ENCODE measurements at places on chromosomes 11 and 22.
A peak's percentile ranks its signal among the peaks of the same experiment; 100 is the strongest.

GRCh38 chr22:36149441-36149840, 11.1 kb downstream of the APOL3 start:
- no peaks in the 10 kb centered on the region for H3K4me1 ChIP-seq
- no peak overlapping the region for H3K27ac ChIP-seq
- H3K4me3 ChIP-seq, result no peak overlapping the region
- H3K36me3 ChIP-seq, result peaks cover 53% of the 10 kb centered on the region
- no peaks in the 10 kb centered on the region for H3K27me3 ChIP-seq
- no peak for DNase-seq

DNA sequence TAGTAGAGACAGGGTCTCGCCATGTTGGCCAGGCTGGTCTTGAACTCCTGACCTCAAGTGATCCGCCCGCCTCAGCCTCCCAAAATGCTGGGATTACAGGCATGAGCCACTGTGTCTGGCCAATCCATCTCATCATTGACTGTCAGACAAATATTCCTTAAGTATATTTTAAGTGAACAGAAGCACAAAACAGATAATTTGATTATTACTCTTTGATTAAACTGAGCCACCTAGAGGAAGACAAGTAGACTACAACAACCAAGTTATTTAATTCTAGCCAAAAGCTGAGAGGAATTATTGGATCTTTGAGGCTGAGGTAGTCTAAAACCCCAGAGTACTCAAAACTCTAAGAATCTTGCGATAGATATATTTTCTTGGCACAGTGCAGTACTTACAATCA, 1.2 kb downstream of the ACRV1 start:
- no peak overlapping the region for H3K4me3 ChIP-seq
- H3K36me3 ChIP-seq, result no peaks in the 10 kb centered on the region
- no peak for DNase-seq
- H3K4me1 ChIP-seq, result no peaks in the 10 kb centered on the region
- H3K27me3 ChIP-seq, result no peaks in the 10 kb centered on the region

DNA sequence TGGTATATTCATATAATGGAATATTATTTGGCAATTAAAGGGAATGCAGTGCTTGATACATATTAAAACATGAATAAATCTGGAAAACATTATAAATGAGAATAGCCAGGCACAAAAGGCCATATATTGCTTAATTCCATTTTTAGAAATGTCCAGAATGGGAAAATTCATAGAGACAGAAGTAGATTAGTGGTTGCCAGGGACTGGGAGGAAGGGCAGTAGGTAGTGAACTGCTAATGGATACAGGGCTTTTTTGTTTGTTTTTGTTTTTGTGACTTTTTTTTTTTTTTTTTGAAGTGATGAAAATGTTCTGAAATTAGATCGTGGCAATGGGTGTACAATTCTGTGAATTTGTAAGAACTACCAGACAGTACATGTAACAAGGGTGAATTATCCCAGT, 86.1 kb downstream of the YAP1 start:
- H3K27ac ChIP-seq, result no peak overlapping the region
- no peaks in the 10 kb centered on the region for H3K36me3 ChIP-seq
- H3K27me3 ChIP-seq, result peaks cover 2% of the 10 kb centered on the region
- no peak overlapping the region for H3K4me3 ChIP-seq

DNA sequence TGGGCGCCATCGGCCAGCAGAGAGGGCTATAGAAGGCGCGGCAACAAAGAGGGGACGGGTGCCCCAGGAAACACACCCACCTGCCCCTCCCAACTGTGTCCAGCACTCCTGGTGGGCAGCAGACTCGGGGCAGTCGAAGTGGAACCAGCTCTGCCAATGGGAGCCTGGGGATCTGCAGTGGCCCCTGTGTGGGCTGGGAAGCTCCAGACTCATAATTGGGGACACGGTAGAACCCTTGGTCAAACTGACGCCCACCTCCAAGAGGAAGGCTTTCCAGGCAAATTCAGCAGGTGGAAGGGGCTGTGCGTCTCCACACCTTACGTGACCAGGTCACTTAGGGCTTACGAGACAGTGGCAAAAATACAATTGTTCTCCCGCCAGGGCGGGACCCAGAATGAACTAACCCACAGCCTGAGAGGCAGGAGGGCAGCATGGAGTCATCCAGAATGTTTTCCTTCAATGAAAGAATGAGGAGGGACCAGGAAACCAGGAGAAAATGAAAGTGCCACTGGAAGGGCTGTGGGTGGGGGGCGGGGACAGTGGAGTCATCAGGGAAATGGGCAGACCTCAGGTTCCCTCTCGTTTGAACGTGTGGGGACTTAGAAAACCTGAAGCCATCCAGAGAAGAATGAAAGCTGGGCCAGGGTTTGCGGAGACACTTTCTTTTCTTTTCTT, 53.2 kb upstream of the SHANK2 start:
- H3K4me3 ChIP-seq, result no peak overlapping the region
- no peak for DNase-seq
- no peaks in the 10 kb centered on the region for H3K27me3 ChIP-seq
- no peaks in the 10 kb centered on the region for H3K36me3 ChIP-seq
- no peak overlapping the region for H3K27ac ChIP-seq

DNA sequence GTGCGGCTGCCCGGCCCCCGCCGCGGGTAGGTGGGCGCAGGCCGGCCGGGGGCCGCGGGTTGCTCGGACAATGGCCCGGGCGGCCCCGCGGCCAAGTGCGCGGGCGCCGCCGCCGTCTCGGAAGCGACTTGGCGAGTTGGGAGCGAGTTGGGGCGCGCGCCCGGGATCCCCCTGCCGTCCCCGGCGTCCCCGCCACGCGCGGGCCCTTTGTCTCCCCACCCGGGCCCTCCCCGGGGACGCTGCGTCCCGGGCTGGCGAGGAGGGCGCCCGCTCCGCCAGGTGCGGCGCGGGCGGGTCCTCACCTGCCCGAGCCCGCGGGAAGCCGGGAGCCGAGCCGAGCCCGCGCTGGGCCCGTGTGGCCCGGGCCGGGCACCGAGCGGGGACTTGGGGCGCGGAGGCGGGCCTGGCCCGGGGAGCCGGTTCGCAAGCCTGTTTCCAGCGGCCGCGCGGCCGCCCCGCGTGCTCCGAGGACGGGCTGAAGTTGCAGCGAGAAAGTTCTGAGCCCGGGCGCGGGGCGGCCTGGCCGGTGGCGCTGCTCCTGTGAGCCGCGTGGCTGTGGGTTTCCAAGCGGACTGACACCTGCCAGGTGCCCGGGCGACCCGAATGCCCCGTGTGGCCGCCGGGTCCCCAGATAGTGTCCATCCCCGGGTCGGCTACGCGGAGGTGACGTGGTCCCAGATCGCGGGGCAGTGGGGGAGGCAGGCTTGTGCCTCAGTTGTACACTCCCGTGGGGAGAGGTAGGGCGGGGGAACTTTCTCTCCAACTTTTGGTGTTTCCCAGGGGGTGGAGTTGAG, 586 bp downstream of the LRP5 start:
- H3K27me3 ChIP-seq, result no peaks in the 10 kb centered on the region
- H3K4me3 ChIP-seq, result peak overlapping the region; percentile 28
- H3K4me1 ChIP-seq, result peaks cover 14% of the 10 kb centered on the region
- H3K27ac ChIP-seq, result no peak overlapping the region

DNA sequence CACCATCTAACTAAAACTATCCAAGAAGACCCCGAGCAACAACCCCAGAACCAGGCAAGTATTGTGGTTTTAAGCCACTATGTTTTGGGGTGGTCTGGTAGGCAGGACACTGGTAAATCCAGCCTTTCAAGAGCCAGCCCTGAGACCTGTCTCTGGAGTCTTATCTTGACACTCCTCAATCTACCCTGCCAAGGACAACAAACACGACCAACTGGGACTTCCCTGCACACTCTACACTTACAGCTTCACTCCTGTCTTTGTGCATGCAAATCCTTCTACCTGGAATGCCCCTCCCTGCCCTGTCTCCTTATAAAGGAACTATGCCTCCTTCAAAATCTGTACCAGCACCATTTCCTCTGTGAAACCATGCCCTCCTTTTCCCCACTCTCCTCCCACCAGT, 107.3 kb downstream of the RPL27A start:
- DNase-seq, result no peak
- no peaks in the 10 kb centered on the region for H3K36me3 ChIP-seq
- no peak overlapping the region for H3K27ac ChIP-seq
- H3K4me1 ChIP-seq, result no peaks in the 10 kb centered on the region
- no peak overlapping the region for H3K4me3 ChIP-seq

DNA sequence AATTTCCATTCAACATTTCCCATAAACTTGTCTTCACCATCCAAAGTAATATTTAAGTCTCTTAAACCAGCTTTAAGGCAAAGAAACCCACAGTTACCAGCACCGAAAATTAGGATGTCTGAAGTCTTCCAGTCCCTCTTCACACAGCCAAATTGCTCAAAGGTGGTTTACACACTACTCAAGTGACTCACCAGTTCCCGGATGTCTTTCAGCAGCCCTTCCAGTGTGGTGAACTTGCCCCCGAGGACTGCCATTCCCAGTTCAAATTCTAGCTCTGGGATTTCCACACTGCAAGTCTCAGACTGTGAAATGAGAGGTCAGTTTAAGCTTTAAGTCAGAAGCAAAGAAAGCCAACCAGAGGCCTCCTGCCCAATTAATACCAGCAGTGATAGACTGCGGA, 5.1 kb downstream of the ZPR1 start:
- H3K36me3 ChIP-seq, result peaks cover 87% of the 10 kb centered on the region
- H3K27ac ChIP-seq, result no peak overlapping the region
- no peak overlapping the region for H3K4me3 ChIP-seq
- peaks cover 13% of the 10 kb centered on the region for H3K4me1 ChIP-seq
- DNase-seq, result no peak

DNA sequence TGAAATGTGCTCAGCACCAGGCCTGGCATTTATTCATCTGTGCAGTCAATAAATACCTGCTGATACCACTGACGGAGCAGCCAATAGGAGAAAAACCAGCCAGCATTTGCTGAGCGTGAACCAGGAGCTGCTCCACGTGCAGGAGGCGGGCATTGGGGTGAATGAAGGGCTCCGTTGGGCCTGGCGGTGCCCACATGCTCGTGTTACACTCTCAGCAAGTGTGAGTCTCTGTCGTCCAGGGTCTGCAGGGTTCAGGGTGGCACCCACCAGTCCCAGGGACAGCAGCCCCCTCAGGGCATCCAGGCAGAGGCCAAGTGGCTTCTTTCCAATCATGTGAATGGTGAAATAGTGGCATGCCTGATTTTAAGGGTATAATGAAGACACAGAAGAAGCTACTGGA, 4.2 kb upstream of the RPS19BP1 start:
- no peaks in the 10 kb centered on the region for H3K27me3 ChIP-seq
- H3K27ac ChIP-seq, result no peak overlapping the region
- H3K36me3 ChIP-seq, result no peaks in the 10 kb centered on the region
- no peak overlapping the region for H3K4me3 ChIP-seq
- DNase-seq, result no peak

DNA sequence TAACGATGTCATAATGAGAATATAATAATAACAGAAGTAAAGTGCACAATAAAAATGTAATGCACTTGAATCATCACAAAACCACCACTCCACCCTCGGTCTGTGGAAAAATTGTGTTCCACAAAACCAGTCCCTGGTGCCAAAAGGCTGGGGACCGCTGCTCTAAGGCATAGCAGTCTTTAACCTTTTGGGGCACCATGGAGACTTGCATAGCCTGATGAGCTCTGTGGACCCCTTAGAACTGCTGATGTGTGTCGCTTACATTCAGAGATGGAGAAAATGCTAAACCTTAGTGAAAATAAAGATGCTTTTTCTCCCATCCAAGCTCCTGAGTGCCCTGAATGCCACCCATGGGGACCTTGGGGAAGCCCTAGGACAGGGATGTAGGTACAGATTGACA, 87.6 kb upstream of the SEPTIN5 start:
- no peaks in the 10 kb centered on the region for H3K27me3 ChIP-seq
- DNase-seq, result no peak
- no peak overlapping the region for H3K27ac ChIP-seq
- H3K36me3 ChIP-seq, result no peaks in the 10 kb centered on the region

GRCh38 chr11:63909591-63910506, 7.1 kb downstream of the RCOR2 start:
- no peak overlapping the region for H3K4me3 ChIP-seq
- H3K27me3 ChIP-seq, result peaks cover 1% of the 10 kb centered on the region
- no peak for DNase-seq
- peaks cover 3% of the 10 kb centered on the region for H3K36me3 ChIP-seq
- no peaks in the 10 kb centered on the region for H3K4me1 ChIP-seq

- no peaks in the 10 kb centered on the region for H3K27me3 ChIP-seq
- H3K27ac ChIP-seq, result no peak overlapping the region
- no peak overlapping the region for H3K4me3 ChIP-seq
- no peaks in the 10 kb centered on the region for H3K36me3 ChIP-seq
These were observed 17.1 kb upstream of the GNAZ start for GRCh38 chr22:23053051-23053707.
